ENCODE measurements at places on chromosomes 5 and 9.

DNA sequence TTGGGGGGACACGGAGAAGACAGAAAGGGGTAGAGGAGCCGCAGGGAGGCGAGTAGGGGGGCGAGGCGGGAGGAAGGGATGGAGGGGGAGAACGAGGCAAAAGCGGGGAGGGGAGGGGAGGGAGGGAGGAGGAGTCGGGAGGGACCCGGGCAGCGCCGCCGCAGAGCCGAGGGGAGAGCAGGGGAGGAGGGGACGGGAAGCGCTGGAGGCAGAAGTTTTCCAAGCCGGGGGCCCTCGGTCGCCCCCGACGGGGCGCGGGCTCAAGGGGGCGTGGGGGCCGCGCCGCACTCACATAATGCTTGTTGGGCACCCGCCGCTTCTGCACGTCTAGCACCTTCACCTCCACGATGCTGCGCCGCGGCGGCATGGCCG, 353 bp downstream of the SH3PXD2B start:
- peak; percentile 87 for DNase-seq

DNA sequence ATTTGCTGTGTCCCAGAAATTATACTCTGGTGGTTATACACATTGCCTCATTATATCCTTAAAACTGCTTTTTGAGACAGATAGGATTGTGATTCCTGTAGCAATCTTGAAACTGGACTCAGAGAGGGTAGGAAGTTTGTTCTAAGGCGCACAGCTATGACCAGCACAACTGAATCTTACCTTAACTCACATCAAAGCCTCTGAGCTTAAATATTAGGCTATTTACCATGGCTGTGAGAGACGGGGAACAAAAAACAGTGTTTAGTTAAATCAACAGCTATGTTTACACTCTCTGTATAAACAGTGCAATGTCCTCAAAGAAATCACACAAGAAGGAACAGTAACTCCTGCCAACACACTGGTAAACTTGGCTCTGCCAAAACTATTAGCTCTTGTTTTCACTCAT, 50.9 kb upstream of the TUT7 start:
- no peak for DNase-seq

- DNase-seq: no peak
Measured at GRCh38 chr5:69038539-69038938, 55.3 kb upstream of the SLC30A5 start.

DNA sequence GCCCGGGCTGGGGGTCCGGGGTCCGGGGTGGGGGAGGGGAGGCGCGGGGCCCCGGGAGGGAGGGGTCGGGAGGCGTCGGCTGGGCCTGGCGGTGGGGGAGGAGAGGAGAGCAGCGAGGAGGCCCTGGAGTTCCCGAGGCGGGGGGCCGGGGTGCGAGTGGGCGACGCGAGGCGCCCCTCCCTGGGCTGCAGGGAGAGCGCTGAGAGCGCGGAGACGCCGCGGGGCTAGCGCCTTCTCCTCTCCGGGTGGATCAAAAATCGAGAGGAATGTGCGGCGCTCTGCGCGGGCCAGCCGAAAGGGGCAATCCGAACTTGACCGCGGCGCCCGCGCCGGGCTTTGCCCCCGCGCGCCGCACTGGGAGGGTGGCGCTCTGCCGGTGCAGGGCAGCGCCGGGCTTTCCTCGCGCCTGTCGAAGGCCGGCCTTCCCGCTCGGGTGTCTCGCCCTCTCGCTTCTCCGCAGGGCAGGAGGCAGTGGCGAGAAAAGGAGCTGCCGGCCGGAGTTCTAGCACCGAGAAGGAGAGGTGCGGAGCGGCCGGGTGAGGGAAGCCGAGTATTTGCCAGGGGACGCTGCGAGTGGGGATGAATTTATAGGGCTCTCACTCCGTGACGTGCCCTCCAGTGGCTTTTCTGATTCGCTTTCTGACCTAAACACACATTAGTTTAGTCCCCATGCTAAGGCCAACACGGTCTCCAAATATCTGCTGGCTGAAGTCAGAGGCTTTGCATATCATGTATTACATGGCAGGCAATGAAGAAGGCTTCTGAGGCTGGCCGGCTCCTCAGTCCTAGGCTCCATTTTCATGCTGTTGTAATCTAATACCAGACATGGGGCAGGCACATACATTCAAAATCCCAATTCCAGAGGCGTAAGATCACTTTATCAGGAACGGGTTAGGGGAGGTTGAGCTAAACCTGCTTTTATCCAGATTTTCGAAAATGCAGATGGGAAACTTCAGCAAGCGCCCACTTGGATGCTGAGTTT, 503 bp upstream of the GDNF start:
- DNase-seq: peak; percentile 91

DNA sequence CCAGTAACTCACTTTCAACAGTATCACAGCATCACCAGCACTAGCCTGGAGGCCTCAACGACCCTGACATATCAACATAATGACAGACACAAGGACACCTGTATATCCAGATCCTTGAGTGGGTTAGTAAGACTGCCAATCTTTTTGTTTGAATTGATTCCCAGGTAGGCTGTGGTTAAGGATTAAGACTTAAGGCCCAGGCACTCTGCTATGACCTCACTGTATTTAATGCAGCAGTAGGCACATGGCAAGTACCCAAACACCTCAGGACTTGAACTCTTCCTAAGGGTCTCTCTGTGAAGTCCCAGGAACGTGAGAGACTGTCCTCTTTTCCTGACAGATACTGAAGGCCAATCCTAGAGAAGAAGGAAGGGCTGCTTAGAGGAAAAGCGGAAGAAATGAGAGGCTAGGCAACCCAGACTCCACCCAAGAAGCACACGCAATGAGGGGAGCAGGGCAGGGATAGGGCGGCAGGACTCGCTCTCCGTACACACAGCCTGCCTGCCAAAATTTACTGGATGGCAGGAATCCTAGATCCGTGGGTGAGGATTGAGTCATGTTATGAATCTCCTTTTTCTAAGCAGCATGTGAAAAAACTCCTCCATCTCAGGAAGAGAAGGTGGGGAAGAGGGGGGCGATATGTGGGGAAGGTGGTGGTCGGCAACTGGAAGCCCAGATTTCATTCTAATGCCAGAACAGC, 93.4 kb downstream of the SIL1 start:
- DNase-seq: peak; percentile 90

GRCh38 chr5:107450531-107450930, 220.2 kb downstream of the EFNA5 start:
- DNase-seq: no peak

DNA sequence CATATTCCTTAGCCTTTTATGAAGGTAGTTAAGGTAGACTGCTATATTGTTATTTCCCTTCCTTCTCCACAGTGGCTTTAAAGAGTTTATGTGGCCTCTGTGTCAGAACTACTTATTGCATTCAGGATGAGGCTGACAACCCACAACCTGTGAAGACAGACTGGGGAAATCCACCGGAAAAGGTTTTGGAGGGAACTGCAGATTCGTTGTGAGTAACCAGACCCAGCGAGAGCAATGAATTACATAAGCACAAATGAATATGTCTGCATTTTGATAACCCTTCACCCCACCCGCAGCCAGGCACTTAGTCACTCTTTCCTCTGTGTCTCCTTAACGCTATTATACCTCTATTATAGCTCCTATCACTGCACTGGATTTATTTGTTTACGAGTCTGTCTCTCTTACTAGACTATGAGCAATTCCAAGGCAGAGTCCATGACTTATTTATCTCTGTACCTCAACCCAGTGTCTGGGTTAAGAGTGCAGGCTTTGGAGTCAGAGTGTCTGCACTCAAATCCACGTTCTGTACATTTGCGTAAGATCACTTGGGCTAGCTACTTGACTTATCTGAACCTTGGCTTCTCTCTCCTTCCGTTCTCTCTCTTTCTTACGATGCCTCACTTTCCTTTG, 19.2 kb downstream of the KCTD16 start:
- no peak for DNase-seq

GRCh38 chr9:88766778-88767503, 224.3 kb upstream of the S1PR3 start:
- DNase-seq: no peak

- DNase-seq: no peak
Measured at GRCh38 chr9:114356792-114357191, 27.1 kb downstream of the ORM2 start.

- no peak for DNase-seq
Measured at GRCh38 chr9:98367923-98368322, 112.5 kb upstream of the TBC1D2 start.

GRCh38 chr9:34343605-34344004, 14.2 kb downstream of the NUDT2 start:
- peak; percentile 60 for DNase-seq

GRCh38 chr5:174872271-174872670, 147.9 kb downstream of the MSX2 start:
- DNase-seq: no peak

DNA sequence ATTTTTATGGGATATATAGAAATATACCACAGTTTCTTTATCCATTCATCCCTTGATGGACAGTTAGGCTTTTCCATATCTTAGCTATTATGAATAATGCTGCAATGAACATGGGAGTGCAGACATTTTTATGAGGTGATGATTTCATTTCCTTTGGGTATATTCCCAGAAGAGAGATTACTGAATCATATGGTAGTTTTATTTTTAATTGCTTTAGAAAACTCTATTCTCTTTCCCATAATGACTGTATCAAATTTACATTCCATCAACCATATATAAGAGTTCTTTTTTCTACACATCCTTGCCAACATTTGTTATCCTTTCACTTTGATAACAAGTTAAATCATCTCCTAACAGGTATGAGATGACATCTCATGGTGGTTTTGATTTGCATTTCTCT, 821.6 kb downstream of the TLE1 start:
- DNase-seq: no peak

- DNase-seq: no peak
Measured at GRCh38 chr9:86676396-86676795, 270.9 kb downstream of the GAS1 start.

- DNase-seq: no peak
Measured at GRCh38 chr5:160496334-160496733, 74.7 kb downstream of the PTTG1 start.

- no peak for DNase-seq
Measured at GRCh38 chr5:766666-767431, 17.7 kb downstream of the ZDHHC11B start.

GRCh38 chr5:95840956-95841705, 18.6 kb upstream of the GLRX start:
- no peak for DNase-seq

DNA sequence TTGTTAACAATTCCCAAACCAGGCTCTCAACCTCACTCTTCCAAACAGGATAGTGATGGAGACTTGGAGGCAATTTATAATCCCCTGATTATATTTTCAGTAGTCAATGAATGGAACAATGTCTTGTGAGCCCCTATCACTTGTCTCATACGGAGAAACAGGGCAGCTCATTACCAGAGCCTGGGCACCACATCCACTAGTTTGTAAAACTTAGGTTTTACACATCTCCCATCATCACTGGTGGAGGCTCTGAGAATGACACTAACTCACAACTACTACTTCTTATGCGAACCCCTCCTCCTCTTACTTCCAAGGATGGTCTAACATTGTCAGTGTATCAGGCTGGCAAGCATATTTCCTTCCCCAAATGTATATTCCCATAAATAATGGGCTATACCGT, 253.7 kb downstream of the EPB41L4A start:
- no peak for DNase-seq

DNA sequence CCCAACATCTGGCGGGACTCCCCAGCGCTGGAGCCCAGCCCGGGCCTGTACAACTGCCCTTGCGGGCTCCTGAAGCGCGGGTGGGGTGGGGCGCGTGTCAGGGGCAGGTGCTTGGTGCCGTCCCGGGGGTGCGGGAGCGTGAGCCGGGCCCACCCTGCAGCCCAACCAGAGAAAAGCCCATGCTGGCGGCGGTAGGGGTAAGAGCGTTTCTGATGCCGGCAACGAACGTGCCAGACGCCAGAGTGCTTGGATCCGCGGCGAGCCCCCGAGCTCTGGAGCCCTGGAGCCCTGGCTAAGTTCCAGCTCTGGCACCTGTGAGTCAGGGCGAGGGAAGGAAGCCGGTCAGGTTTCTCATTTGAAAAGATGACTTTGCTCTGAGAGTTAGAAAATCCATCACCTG, 58.0 kb downstream of the ZNF510 start:
- DNase-seq: no peak

DNA sequence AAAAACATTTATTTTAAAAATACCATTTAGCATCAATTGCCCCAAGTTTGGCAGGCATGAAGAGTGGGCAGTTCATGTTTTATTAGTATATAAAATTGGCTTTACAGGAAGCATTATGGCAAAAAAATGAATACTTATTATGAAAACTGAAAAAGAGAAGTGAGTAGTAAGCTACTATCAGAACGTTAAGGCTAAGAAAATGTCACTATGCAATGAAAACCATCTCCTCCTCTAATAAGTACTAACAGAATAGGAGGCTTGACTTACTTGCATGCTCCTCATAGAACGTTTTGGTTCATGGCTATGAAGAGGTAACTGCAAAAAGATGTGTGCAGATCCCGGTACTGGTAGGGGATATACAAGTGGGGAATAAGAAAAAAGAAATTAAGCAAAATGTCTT, 23.6 kb downstream of the TICAM2 start:
- DNase-seq: no peak

Data from sigmoid colon (tissue), 7 donors.